Endothelial cell of umbilical vein (primary cell): ENCODE measurements at places on chromosomes 11 and 22.
A peak's percentile ranks its signal among the peaks of the same experiment; 100 is the strongest.

DNA sequence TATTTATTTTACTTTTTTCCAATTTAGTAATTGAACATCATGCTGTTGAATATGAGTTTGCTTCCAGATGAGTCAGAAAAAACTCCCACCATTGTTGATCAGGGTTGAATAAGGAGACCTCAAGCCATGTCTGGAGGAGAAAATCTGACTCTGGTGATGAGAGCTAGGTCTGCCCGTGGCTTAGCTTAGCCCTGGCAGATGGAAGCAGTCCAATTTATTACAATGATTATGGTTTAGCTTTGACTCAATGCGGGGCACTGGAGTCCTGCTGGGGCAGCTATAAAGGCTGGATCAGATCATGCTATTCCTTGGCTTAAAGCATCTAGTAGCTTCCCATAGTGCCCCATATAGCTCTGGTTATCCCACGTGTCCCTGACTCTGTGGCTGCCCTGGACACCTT is 506.5 kb downstream of the MN1 start:
- H3K4me1 ChIP-seq = peaks cover 27% of the 10 kb centered on the region
- H3K27ac ChIP-seq = no peak overlapping the region
- no peak overlapping the region for H3K4me3 ChIP-seq
- H3K27me3 ChIP-seq = no peaks in the 10 kb centered on the region

DNA sequence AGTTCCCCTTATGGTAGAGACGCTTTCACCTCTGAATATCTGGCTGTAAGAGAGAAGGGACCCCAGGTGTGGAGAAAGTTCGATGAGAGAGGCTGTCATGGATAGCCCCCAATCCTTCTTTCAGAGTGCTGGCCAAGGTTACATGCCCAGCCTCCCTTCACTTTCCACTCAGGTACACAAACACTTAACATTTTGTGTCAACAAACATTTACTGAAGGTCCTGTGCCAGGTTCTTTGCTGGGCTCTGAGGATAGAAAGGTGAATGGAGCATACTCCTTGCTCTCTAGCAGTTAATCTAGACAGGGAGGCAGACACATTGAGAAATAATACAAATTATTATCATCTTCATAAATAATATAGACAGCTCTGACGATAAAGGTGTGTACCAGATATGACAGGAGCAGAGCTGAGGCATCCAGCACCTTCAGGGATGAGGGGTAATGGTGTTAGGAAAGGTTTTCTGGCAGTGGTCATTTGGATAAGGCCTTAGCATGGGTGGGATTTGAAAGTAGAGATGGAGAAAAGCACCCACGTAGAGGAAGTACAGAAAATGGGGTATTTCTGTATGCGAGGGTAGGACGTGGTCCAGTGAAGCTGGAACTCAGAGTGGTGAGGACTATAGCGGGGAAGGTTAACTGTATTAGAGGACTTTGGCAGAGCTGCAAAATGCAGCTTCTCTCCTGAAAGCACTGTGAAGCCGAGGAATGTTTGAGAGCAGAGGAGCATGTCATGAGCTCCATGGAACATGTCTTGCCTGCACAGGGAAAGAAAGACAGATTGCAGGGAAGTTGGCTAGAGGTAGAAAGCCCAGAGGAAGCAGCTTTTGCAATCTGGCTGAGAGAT is 19.6 kb downstream of the PPFIBP2 start:
- H3K27me3 ChIP-seq = no peaks in the 10 kb centered on the region
- H3K4me3 ChIP-seq = no peak overlapping the region
- no peaks in the 10 kb centered on the region for H3K4me1 ChIP-seq
- H3K27ac ChIP-seq = no peak overlapping the region
- no peaks in the 10 kb centered on the region for H3K36me3 ChIP-seq
- DNase-seq = no peak

DNA sequence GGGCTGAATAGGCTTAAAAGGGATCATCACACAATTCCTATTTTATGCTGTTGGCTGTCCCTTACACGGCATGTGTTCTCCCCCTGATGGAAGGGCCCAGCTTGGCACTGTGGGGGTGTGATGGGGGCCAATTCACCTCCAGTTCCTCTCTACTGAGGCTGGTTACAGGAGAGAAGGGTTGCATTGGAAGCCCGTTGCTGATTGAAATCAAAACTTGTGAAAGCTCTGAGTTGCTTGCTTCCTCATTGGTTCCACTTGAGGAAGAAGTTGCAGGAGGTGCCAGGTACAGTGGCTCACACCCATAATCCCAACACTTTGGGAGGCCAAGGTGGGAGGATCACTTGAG is 13.3 kb upstream of the PRG2 start:
- no peak overlapping the region for H3K27ac ChIP-seq
- no peak for DNase-seq
- peaks cover 33% of the 10 kb centered on the region for H3K4me1 ChIP-seq
- peaks cover 3% of the 10 kb centered on the region for H3K36me3 ChIP-seq

DNA sequence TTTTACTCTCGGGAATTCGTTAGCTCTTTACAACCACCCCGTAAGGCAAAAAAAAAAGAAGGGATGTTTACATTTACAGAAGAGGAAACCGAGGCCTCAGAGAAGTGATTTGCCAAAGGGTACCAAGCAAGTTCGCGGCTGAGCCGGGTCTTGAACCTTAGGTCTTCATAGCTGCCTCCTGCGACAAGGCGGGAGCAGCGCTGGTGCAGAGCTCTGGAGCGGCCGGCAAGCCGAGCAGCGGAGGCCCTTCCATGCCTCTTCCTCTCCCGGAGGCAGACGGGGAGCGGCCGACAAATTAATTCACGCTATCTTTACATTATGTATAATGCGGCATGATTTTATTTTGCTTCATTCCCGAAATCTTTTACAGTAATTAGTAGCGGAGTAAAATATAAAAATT is 536.3 kb downstream of the INSC start:
- no peaks in the 10 kb centered on the region for H3K27me3 ChIP-seq
- H3K36me3 ChIP-seq = no peaks in the 10 kb centered on the region
- DNase-seq = no peak
- no peak overlapping the region for H3K4me3 ChIP-seq

DNA sequence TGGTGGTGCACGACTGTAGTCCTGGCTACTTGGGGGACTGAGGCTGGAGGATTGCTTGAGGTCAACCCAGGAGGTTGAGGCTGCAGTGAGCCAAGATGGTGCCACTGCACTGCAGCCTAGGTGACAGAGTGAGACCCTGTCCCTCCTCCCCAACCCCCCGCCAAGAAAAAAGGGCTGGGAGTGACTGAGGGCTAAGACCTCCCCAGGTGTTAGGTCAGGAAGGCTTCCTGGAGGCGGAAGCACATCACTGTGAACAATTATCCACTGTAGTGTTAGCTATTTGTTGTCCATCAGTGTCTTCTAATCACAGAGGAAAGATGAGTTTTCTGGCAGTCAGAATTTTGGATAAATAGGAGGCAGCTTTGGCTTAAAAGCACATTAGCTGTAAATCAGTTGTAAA is 8.8 kb downstream of the YDJC start:
- H3K36me3 ChIP-seq = peaks cover 16% of the 10 kb centered on the region
- H3K27ac ChIP-seq = no peak overlapping the region
- no peaks in the 10 kb centered on the region for H3K27me3 ChIP-seq
- H3K4me1 ChIP-seq = no peaks in the 10 kb centered on the region
- no peak for DNase-seq
- H3K4me3 ChIP-seq = no peak overlapping the region

DNA sequence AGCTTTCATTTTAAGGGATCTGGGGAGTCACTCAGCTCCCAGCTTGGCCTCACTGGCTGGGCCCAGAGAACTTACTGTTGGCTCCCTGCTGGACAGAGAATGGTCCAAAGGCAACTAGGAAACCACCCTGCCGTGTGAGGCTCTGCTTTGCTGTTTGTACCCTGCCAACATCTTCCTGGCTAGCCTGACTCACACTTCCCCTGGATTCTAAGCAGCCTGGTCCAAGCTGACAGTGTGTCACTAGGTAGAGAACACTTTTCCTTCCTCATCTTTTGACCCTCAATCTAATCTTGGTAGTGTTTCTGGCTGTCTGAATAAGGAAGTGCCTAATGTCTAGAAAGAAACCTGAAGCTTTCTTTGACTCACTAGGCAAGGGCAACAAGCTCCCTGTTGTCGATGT is 76.7 kb downstream of the FAR1 start:
- no peak overlapping the region for H3K4me3 ChIP-seq
- H3K27ac ChIP-seq = peak overlapping the region; percentile 26
- no peaks in the 10 kb centered on the region for H3K27me3 ChIP-seq

- no peak overlapping the region for H3K27ac ChIP-seq
- no peak overlapping the region for H3K4me3 ChIP-seq
- no peaks in the 10 kb centered on the region for H3K4me1 ChIP-seq
- no peaks in the 10 kb centered on the region for H3K27me3 ChIP-seq
These were observed 8.7 kb downstream of the SLC22A6 start for GRCh38 chr11:62976109-62976508.
